ENCODE measurements at places on chromosomes 2 and 18.

- DNase-seq = peak; percentile 47
Observed at GRCh38 chr2:68302281-68302875, 17.4 kb downstream of the CNRIP1 start.

DNA sequence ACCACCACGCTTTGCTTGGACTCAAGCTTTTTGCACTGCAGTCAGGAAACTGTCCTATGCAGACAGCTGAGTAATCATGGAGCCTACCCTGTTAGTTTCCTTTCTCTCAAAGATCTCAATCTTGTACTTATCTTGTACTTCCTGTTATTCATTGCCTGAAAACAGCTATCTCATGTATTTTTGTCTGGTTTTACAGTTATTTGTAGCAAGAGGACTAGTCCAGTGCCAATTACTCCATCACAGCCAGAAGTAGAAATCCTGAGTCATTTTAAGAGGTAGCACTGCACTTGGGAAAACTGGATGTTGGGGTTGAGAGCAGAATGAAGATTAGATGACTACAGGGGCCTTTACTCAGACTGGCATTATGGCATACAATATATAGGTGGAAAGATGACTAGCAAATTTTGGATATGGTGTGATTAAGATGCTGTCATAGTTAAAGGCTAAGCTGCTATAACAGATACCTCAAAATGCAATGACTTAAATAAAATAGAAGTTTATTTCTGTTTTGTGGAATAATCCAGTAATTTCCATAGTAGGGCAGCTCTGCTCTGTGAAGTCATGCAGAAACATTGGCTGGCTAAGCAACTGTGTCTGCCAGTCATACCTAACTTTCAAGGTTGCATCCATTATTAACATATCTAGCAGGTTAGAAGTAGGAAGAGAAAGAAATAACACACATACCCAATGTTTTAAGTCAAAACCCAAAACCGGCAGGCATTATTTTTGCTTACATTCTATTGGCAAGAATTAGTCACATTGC lies 21.1 kb upstream of the CHMP3 start:
- DNase-seq = peak; percentile 29

DNA sequence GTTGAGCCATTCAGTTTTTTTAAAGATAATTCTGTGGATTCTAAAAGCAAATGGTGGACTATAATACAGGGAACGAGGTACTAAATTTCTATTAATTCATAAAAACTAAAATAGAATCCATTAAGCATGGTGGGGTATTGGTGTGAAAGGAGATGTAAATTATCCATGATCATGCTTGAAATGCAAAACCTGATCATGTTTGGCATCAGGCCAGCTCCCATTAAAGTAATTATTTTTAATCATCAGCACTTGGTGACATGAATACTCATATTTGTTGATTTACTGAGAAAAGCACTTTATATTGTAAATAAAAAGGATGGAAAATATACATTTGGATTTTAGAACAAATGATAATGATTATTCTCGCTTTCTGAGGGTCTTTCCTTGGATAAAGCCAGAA lies 232.3 kb upstream of the MEIS1 start:
- DNase-seq = no peak

DNA sequence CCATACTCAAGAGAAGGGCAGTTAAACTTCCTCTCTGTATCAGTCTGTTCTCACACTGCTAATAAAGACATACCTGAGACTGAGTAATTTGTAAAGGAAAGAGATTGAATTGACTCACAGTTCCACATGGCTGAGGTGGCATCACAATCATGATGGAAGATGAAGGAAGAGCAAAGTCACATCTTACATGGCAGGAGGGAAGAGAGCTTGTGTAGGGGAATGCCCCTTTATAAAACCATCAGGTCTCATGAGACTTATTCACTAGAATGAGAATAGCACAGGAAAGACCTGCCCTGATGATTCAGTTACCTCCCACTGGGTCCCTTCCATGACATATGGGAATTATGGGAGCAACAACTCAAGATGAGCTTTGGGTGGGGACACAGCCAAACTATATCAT lies 1.4 kb upstream of the IL36B start:
- no peak for DNase-seq

GRCh38 chr2:7109533-7109885 lies 192.3 kb downstream of the RNF144A start:
- DNase-seq = no peak

DNA sequence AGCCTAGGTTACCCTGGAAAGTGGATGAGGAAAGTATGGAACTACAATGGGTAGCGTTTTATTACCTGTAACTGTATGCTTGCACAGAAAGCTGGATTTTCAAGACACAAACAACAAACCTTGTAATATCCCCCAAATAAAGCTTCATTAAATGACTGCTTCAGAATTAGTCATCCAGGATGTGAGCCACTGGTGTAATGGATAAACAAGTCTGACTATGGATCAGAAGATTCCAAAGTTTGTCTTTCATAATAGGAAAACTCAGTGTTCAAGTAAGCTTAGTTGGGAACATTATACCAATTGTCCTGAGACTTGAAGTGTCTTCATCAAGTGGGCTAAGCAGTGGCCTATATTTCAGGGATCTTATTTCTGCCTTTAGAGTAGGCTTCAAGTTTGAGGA lies 518.8 kb downstream of the LRP1B start:
- DNase-seq = peak; percentile 84

DNA sequence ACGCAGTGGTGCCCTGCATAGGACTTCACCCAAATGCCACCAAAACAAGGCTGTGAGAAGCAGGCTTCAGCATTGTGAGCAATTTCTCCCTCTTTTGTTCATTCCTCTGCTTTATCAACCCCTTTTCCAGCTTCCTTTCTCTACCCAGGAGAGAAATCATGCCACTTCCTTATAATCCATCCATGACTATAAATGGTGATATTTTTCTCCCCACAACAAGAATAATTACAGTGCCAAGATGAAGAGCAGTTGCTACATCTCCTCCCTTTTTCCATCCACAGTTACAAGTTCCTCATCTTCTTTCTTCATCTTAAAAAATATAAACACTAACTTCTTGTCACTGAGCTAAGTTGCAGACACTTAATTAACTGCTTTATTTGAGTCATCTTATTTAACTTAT lies 167.2 kb downstream of the ANTXR1 start:
- DNase-seq = no peak

GRCh38 chr2:128421286-128421685 lies 102.6 kb upstream of the HS6ST1 start:
- DNase-seq = no peak

- DNase-seq = peak; percentile 23
Observed at GRCh38 chr2:202790676-202791075, 80.9 kb downstream of the ICA1L start.

- DNase-seq = peak; percentile 94
Observed at GRCh38 chr18:56709463-56709862, 58.3 kb downstream of the WDR7 start.

GRCh38 chr2:173264603-173265366 lies 89.9 kb upstream of the CDCA7 start:
- no peak for DNase-seq

DNA sequence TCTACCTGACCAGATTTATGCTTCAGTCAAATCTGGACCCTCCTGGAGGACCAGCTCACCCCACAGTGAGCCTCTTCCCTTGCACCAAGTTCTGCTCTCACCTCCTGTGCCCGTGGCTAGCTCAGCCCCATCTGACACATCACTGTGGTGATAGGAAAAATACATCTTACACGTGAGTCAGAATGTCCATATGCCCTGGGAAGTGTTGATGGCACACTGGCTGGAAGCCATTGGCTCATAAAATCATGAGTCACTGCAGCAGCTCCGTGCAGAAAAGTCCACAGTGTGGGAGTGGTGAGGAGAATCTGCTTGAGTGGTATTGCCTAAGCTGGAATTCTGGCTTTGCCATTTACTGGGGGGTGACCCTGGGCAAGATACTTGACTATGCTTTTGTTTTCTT lies 42.6 kb upstream of the RAPGEF4 start:
- peak; percentile 98 for DNase-seq

DNA sequence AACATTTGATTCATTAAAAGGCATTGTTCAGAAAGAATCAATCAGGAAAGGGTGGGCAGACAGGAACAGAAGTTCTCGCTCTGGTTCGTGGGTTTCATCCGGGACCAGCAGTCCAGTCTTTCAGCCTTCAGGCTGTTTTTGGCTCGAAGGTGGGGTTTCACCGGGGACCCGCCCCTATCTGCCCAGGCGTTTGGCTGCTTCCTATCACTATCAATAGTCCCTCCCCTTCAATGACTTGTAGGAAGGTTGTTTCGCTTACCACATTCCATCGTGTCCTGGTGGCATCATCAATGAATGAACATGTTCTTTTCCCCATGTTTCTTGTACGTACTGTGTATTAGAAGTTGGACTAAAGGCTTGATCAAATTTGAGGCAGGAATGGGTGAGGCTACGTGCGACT lies 130.3 kb downstream of the NEDD4L start:
- DNase-seq = no peak

GRCh38 chr2:31213601-31214443 lies 3.5 kb downstream of the CAPN14 start:
- DNase-seq = no peak

DNA sequence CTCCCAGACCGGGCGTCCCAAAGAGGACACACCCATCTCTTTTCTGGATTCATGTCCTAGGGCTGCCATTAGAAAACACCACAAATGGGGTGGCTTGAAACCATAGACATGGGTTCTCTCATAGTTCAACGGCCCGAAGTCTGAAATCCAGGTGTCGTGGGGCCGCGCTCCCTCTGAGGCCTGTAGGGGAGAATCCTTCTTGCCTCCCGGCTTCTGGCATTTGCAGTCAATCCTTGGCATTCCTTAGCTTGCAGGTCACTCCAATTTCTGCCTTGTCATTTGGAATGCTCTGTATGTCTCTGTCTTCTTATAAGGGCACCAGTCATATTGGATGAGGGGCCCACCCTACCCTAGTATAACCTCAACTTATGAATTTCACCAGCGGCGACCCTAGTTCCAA lies 65.1 kb downstream of the CYB5A start:
- DNase-seq = no peak

DNA sequence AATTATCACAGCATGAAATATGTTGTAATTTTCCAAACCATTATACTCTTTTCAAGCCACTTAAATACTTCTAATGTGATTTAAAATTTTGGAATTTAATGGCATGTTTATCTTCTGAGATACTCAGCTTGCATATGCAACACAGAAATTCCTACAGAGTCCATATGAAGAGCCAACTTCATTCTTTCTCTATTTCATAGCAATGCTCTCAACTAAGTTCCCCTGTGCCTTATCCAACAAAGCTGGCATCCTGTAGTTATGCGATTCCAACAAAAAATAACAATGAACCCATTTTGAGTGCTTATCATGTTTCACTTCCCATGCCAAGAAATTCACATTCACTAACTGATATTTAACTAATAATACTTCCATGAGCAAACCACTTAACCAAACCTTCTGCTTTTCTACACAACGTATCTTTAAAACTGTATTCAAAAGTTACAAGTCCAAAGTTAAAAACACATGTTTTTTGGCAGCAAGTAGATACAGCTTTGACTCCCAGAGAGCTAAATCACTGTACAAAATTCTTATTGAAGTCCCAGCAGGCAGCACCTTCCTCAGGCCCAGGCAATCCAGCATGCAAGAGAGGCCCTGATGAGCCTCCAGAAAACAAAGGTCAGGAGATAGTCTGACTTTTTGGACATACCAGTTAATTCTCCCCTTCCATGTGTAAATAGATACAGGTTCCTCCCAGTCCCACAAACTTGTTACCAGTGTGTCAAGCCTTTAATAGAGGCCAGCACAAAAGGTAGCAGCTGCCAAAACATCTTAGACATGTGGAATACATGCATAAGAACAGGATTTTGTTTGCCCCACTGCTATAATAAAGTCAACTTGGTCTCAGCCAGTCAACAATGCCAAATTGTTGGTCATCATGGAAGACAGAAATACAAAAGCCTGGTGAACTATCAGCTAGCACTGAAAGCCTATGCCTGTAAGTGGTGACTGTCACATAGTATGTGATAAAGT lies 113.1 kb upstream of the WDR75 start:
- DNase-seq = no peak

DNA sequence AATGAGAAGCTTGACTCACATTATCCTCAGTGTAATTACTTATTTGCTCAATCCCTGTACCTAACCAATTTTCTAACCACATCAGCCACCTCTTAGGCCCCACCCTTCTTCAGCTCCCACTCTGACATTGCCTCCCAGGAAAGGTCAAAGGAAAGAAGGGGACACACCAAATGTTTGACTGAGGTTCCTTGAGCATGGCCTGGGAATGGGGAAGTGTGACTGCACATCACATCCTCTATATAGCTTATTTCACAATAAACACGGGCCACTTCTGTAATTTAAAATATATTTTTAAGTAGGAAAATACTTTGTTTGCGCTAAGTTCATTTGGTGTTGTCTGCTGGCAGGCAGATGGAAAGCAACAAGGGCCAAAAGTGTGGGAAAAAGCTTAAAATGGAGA lies 3.0 kb upstream of the FIGLA start:
- no peak for DNase-seq

GRCh38 chr2:235095569-235095968 lies 143.8 kb downstream of the SH3BP4 start:
- DNase-seq = peak; percentile 30

DNA sequence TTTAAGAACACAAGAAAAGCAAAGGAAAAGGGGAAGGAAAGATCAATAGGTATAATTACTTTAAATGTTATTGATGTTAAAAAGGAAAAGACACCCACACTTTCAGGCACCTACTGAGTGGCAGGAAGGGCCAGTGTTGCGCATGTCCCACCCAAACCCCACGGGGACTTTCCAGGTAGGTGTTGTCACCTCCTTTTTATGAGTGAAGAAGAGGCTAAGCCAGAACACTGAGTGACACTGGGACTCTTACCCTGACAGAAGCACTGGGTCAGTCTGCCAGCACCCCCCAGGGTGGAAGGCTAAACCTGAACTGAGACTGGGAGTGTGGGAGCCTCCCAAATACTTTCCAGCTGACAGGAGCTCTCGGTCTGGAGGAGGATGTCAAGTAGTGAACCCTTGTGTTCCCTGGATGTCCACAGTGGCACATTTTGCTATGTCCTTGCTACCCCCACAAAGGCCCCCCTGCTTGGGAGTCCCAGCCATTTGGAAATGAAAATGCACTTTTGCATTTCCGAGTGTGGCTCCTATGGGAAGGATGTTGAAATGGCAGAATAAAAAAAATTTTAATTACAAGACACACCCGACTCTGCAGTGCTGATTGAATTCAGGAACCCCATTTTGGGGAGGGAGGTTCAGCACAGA lies 90.9 kb upstream of the SMAD2 start:
- no peak for DNase-seq

GRCh38 chr2:63425079-63425416 lies 163.2 kb downstream of the WDPCP start:
- DNase-seq = no peak
